ENCODE measurements at places on chromosomes 16 and 17. TPM values are rescaled to one million over a fixed set of nuclear protein-coding genes. Genes with fewer than 3 reads are reported as not detected.

DNA sequence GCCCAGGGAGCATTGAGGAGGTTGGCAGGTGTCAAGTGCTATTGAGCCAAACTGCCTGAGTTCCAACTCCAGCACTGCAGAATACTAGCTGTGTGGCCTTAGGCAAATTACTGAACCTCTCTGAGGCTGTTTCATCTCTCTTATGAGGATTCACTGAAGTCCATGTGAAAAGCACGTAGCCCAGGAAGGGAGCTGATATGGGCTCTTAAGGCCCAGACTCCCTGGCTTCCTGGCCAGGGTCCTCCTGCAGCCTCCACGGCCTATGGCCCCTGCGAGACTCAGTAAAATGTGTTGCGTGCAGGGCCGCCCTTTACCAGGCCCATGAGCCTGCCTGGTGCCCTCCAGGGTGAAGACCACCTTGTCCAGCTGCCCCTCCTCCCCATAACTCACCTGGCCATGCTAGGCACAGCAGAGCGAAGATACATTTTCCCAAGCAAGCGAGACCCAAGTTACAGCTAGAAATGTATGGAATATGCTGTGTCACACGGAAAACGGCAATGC is 133.7 kb upstream of the TNRC6C start:
- no peak for DNase-seq

- DNase-seq = no peak
Observed at GRCh38 chr17:1606352-1606985, 22.2 kb downstream of the SLC43A2 start.

The PRSS21 gene
- not detected for total RNA-seq

- no peak for DNase-seq
Observed at GRCh38 chr17:76922967-76923366, 54.8 kb downstream of the MGAT5B start.

The TAC4 gene
- not detected for total RNA-seq

DNA sequence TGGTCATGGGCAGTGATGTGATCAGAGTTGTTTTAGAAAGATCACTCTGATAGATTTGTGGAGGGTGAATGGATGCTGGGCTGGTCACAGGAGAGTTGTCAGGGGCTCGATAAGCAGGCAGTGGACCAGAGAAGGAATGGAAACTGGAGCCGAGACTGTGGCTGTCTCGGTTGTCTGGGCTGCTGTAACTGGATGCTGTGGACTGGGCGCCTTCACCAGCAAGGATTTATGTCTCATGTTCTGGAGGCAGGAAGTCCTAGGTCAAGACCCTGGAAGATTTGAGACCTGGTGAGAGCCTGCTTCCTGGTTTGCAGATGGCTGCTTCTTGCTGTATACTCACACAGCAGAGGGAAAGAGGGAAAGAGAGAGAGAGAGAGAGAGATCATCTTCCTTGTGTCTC is 203.6 kb downstream of the HS3ST4 start:
- DNase-seq = no peak

The CCL16 gene
- not detected for total RNA-seq

Data from myocyte (in vitro differentiated cells).